GM04503 (cell line): ENCODE measurements at places on chromosomes 2 and 18.
A peak's percentile ranks its signal among the peaks of the same experiment; 100 is the strongest.

- DNase-seq = no peak
Observed at GRCh38 chr18:79573921-79574491, 105.6 kb upstream of the CTDP1 start.

DNA sequence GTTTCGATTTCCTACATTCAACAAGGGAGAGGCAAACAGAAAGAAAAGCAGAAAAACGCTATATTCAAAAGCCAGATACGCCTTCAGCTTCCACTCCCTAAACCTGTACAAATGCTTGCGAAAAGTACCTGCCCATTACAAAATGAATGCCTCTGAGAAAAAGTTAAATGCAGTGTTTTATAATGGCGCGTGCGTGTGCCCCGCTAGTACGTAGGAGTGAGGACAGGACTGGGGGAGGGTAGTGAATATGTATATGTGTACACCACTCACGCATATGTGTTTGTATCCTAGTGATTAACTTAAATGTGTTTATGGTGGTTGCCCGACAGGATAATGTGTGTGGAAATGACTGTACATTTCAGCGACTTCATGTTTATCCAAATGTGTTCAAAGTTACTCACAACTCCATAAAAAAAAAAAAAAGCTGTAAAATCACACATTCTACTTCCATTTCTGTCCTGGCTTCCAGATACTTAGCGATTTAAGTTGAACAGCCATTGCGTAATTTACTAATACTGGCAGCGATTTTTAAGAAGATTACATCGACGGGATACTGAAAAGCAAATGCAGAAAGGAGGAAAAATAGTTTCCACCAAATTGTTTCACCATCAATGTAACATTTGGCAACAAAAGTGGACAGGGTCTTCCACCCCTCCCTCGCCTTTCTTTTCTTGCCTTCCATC lies 1.3 kb downstream of the NEUROD1 start:
- DNase-seq = no peak

GRCh38 chr18:70116949-70117348 lies 88.5 kb downstream of the RTTN start:
- no peak for DNase-seq

DNA sequence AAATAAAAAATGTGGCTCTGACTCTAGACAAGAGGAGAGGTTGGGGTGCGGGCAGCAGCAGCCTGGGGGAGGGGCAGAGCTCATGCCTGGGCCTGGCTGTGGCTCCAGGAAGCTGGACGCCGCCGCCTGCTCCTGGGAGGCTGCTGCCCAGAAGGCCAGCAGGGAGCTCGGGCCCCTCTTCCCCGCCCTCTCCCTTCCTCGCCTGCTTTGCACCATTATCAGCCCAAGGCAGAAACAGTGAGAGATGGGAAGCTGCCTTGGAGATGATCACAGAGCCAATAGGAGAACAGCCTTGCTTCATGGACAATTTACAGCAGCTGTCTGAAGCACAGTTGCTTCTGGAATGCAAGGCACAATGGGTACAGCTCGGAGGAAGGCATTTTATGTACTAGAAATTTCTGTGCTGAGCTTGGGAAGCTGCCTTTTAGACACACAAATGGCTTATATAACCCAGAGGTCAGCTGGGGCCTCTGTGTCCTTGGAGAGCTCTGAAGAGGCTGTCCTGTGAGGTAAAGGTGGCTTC lies 55.3 kb upstream of the AFF3 start:
- peak; percentile 82 for DNase-seq

GRCh38 chr18:36464126-36464651 lies 166.7 kb downstream of the FHOD3 start:
- DNase-seq = no peak

DNA sequence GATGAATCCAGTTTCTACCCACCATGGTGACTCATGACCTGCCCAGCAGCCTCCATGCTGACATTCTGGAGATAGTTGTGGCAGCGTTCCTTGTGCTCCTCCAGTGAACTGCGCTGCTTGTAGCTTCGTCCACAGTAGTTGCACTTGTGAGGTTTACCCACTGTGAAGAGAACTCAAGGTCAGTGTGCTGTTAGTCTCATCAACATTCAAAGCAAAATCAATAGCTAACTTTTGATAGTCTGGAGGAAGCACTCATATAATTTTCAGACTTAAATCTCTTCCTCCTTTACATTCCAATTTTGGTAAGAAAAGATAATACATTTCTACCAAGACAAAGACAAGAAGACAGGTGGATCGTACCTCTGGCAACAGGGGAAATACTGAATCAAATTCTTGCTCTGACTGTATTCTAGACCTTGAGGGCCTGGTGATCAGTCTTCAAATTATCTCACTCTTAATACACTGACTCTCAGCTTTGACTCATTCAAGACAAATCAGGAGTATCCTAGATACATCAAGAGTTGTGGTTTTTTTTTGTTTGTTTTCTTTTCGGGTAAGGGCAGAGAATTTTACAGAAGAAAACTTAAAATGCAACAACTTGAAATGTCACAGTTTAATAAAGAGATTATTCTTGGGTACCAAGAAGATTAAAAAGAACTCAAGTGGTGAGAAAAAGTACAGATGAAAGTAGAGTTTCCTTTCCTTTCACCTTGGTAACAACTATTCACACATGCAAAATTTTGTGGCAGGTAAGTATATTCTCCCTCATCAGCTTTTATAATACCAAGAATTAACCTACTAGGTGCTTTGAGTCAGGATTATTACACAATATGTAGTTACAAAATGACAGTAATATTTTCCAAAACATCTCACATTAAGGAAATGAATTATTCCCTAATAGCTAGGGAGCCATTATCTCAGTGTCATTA lies 129.2 kb downstream of the IKZF2 start:
- peak; percentile 28 for DNase-seq

- no peak for DNase-seq
Observed at GRCh38 chr2:29718076-29718686, 203.2 kb downstream of the ALK start.

- DNase-seq = peak; percentile 72
Observed at GRCh38 chr2:205706769-205707381, 24.6 kb downstream of the NRP2 start.

- DNase-seq = no peak
Observed at GRCh38 chr18:75041586-75041985, 167.4 kb downstream of the PTGR3 start.

- DNase-seq = no peak
Observed at GRCh38 chr18:45066886-45067285, 386.2 kb downstream of the SETBP1 start.

DNA sequence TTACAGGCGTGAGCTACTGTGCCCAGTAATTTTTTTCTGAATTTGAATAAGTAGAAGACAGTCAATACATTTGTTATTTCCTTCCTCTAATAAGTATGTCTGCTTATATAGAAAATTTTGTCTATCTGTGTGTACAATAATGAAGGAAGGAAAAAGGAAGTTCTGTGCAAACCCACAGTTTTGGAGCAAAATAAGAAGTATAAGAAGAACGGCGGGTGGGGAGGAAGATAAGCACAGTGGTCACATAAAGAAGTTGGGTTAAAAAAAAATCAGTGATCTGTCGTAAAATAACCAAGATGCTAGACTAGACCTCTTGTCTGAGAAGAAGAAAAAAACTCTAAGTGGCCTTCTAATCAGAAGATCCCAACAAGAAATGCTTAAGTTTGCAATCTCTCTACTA lies 20.2 kb downstream of the MGAT4A start:
- DNase-seq = no peak

GRCh38 chr2:74585406-74586185 lies 31.1 kb downstream of the DOK1 start:
- DNase-seq = no peak

DNA sequence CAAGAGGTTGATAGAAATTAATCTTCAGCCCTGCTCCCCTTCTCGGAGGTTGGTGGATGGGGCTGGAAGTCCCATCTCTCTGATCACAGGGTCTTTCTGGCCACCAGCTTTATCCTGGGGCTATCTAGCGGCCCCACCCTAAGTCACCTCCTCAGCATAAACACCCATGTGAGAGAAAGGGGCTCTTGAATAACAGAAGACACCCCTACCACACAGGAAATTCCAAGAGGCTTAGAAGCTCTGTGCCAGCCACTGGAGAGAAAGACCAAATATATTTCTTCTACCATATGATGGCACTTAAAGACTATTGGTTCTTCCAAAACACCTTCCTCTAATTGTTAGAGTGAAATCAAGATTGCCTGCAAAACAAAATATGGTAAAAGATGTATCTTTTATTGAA lies 219.7 kb downstream of the VAPA start:
- no peak for DNase-seq

DNA sequence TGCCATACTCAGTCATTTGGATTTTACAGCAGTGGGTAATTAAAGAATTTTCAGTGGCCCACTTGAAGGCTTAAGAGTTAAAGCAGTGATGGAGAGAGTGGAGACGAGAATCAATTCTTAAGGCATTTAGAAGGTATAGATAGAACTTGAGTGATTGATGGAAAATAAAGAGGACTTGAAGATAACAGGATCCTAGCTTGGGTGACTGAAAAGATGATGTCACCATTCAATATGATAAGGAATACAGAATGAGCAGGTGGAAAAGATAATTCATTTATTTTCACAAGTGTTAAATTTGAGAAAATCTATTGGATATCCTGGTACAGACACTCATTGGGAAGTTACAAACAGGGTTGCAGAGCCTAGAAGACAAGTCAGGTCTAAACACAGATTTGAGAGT lies 35.2 kb downstream of the XRCC5 start:
- DNase-seq = no peak

- no peak for DNase-seq
Observed at GRCh38 chr2:190121971-190122370, 59.4 kb upstream of the MSTN start.

DNA sequence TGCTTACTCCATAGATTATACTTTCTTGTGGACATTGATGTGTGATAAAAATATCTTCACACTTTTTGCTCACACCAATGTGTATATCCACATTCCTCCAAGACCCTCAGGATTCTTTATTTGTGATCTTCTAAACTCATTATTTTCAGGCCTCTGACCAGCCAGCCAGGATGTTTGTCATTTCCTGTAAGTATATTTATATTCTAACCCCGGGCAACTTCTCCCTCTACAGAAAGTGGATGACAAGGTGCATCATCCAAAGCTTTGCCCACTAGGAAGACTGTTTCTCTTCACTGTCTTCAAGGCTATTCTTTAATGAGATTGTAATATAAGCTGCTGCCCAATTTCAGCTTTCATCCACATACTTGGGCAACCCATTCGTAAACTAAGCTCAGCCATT lies 3.6 kb upstream of the CWC22 start:
- DNase-seq = no peak

DNA sequence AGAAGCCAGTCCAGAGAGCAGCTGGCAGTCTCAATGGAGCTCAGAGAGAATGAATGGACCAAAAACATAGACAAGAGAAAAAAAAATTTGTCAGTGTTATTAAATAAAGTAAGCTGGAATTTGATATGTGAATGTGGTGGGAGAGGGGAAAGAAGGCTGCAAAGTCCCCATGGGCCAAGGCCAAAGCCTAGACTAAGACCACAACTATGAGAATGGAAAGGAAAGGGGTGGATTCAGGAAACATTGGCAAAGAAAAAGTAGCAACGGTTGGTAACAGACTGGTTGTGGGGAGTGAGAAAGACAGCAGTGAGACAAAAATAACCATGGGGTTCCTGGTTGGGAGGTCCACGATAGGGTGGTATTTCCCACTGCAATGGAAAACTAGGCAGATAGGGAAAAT lies 47.0 kb downstream of the ZEB2 start:
- DNase-seq = no peak

DNA sequence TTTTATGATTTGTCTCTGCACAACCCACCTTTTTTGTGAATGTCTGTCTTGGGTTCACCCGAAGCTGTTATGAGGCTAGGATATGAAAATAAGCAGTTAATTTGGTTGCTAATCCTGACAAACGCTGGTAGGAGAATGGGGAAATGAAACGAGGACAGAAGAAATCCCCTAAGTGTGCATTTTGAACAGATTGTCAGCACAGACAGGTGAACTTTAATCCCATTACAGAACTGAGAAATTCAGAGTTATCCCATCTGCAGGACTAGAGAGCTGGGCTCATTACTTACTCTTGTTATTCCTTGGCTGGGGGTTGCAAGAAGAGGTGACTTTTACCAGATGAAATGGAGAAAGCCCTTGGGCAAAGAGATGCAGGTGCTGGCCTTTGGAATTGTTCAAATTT lies 123.3 kb upstream of the NYAP2 start:
- no peak for DNase-seq

DNA sequence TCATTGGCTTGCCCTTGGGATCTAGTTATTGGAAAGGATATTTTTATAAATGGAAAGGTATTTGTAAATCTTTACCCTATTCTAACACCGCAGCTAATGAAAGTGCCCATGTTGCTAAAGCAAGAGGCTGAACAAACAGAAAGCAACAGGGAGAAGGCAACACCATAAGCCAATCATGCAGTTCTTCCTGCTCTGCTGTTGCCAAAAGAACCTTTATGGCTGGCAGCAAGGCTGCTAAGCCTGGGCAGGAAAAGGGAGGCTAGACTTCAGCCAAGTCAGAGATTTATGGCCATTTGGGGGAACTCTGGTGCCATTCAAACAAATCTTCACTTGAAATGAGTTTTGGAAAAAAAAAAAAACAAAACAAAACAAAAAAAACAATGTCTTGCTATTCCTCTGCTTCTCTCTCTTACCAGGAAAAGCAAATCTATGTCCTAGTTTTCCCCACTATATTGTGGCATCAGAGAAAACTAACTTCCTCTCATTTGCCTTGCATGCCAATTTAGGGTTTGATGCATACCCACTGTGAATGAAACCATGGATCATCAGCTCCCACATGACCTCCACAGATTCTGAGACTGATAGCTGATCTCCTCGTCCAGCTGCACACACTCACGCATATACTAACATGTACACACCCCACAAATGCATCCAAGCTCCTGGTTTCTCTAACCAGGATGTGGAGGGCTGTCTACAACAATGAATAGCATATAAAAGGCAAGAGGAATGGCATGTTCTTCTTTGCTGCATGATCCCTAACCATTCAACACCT lies 179.3 kb downstream of the C1D start:
- no peak for DNase-seq

- DNase-seq = no peak
Observed at GRCh38 chr2:50995610-50996009, 36.3 kb downstream of the NRXN1 start.

- DNase-seq = no peak
Observed at GRCh38 chr2:119230219-119231185, 6.9 kb downstream of the STEAP3 start.

DNA sequence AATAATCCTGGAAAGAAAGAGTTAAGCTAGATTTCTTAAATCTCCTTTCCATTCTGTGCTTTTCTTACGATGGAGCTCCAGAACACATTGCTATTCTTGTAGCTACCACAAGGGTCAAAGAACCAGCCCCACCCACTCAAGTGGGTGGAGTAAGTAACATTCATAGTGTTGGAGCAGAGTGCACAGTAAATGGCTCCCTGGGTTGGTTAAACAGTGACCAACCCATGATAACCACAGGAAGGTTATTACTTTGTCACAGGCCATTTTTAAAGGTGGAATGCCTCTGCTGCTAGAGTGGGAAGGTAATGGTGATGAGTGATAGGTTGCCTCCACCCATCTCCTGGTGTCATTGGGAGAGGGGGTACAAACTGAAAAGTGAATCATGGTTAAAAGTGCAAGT lies 13.9 kb downstream of the ARPC2 start:
- DNase-seq = no peak
